M059J (cell line): ENCODE measurements at places on chromosomes 4 and X. TPM values are rescaled to one million over a fixed set of nuclear protein-coding genes. Genes with fewer than 3 reads are reported as not detected.

Gene HPSE
- 4.1 and 7.6 TPM in 2 replicates for total RNA-seq

Gene ATP1B4
- total RNA-seq, result not detected in 2 replicates

Gene F11
- not detected in 2 replicates for total RNA-seq

DNA sequence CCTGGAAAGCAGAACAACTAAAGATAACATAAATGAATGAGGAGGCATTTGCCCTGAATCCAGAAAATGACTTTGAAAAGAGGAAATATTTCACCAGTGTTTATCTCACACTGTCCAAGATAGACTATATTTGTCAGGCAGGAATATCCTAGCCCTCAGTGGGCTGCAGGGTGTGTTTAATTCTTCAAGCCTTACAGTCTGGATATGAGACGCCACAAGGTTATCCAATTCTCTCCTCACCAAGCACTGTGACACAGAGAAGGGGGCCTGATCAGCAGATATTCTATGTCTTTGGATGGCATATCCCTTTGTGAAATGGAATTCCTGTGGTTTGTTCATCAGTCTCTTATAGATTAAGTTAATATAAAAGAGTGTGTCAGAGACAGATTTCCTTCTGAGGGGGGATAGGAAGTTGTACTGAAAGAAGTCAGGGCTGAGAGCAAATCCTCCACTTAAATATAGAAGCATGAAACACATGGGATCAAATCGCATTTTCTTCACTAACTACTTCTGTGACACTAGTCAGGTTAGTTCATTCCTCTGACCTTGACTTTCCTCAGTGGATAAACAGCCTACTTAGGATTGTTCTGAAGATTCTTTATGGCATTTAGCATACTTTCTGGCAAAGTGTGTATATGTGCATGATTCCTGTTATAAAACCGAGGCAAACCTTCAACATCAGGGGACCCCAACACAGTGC is 6.8 kb upstream of the G3BP2 start:
- no peak for DNase-seq

GRCh38 chr4:134529629-134530028 is 328.0 kb upstream of the PABPC4L start:
- DNase-seq, result no peak

DNA sequence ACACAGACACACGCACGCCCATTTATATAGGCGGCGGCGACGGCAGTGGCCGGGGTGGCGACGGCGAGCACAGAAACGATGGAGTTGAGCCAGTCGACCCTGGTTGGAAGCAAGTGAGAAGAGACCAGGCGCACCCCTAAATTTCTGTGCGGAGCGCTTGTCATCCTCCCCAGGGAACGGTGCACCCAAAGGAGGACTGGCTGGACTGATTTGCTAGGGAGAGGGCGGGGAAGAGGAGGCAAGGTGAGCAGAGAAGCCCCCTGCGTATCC is 302 bp downstream of the NHS start:
- DNase-seq, result peak; percentile 22

DNA sequence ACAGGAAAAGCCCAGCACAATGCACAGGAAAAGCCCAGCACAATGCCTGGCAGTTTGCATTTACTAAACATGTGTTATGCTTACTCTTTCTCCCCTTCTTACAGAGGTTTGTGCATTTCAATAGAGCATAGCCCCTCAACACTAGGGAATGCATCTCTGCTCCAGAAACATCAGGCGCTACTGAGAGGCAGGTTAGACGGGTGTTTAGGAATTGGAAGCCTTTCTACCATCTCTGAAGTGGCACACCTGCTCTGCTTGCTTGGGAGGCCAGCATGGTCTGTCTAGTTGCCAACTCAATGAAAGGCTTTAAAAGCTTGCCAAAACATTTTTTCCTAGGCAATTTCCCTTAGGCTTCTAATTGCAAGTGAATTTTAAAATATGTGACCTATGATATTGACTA is 55.7 kb downstream of the GRID2 start:
- DNase-seq, result no peak

DNA sequence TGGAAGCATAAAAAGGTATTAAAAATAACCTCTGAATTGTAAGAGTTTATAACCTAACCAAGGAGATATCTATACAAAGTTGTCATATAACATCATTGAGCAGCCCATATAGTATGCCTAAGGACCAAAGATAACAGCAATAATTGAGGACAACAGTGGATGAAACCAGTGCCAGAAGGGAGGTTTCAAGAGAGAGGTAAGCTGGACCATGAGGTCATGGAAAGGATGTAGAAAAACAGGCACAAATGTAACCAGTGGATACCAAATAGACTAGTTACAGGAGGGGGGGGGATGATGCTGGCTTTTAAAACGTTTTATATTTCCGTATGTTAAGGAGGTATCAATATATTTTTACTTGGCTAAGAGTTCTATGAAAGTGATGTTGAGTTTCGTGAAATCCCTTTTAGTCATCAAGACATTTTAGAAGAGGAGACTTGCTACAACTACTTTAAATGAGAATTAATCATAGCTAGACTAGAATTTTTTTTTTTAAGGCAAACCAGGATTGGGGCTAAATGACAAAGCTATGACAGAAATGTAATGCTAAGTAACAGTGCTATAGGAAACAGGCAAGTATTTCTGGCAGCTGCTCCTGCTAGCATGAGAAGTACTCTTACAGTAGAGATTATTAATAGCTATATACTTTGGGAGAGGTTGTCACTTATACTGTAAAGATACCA is 161.1 kb downstream of the FBXW7 start:
- no peak for DNase-seq

DNA sequence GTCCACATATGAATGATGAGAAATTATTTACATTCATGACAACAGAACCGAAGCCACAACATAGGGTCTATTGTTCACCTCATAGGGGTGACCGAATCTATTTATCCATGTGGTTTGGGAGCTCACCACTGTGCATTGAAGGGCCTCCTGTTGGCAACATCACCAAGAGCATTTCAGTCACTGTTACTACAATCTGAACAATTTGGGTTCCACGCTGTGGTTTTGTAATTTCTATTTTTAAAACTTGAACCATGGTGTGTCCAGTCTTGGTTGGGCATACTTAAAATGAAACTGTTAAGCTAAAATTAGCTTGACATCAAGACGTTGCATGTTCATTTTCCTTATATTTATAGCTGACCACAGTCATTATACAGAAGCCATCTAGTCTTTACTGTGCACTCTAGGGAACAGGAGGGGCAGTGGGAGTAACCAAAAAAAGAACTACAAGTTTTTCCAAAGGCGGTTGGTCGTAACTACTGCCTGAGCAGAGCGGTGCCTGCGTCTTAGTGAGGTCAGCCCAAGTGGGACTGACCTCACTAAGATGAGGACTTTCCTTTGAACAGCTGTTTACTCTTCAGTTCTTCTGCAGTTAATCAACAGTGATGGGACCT is 192.1 kb downstream of the SPRY1 start:
- DNase-seq, result peak; percentile 77

- DNase-seq, result no peak
Observed at GRCh38 chrX:48831909-48832291, 3.5 kb downstream of the PCSK1N start.
